Jurkat, Clone E6-1 (cell line): ENCODE measurements at places on chromosomes 16 and 17.

- no peak for DNase-seq
These were observed 12.0 kb downstream of the MMP15 start for GRCh38 chr16:58037365-58038057.

DNA sequence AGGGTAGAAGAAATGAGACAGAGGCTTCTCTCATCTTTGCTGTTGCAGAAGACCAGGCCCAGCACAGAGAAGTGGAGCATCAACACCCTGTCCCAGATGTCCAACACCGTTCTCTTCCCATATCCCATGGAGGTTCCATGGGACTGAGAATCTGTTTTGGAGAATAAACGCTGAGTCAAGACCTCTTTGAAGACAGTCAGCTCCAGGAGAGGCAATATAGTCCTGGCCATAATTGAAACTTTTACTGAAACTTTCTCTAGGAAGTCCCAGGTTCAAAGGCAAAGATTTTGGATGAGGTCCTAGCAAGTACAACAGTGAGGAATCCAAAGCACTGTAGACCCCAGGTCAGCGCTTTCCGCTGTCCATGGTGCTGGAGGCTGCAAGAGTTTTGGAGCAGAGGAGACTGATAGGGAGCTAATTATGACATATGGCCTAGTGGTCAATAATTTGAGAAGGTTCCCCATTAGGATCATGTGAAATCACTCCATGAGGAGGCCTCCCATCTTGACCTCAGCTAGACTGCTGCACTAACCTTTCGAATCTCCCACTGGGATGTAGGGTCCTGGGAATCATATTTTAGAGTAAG, 36.0 kb downstream of the OSBPL7 start:
- peak; percentile 24 for DNase-seq

DNA sequence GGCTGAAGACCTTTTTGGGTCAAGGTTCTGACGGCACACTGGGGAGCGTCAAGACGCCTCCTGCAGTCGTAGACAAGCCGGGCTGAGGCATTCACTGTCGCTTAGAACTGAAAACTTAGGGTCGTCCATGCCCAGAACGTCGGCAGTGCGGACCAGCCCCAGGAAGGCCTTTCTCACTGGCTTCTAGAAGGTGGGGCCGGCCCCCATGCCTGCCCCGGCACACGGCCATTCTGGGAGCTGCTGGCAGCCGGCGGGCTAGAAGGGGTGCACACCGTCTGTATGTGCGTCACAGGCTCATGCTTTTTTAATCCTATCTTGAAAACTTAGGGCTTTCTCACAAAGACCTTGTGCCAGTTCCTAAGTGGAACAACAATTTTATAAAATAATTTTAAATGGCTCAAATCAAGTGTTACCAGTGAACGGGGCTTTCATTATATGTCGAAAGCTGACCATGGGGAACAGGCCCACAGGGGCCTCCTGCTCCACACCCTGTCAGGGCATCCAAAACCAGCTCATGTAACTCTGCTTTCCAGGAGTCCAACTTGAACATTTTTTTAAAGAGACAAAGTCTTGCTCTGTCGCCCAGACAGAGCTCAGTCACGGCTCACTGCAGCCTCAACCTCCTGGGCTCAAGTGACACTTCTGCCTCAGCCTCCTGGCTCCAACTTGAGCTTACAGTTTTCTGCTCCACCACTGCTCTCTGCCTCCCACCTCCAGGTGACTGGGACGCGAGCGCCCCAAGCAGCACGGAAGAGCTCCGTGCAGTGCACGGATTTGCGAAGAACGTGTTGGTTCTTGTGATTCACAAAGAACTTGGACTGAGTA, 111.2 kb downstream of the ANKRD11 start:
- no peak for DNase-seq

GRCh38 chr16:57276596-57276995, 7.9 kb downstream of the PLLP start:
- DNase-seq, result no peak

- no peak for DNase-seq
These were observed 15.3 kb upstream of the TBX2 start for GRCh38 chr17:61384354-61384691.

DNA sequence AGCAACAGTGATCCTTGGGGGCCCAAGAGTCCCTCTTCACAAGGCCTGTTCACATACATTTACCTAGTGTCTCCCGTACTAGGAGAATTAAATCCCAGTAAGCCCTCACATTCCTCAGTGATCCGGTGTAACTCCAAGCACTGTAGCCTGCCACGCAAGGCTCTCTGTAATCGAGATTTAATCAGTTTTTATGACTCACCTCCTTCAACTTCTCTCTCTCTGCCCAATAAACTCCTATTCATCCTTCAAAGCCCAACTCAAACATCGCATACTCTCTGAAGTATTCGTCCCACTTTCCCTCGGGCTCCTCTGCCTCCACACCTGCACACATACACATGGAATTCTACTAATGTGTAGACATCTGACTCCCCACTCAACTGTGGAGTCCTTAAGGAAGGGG, 141.8 kb downstream of the CMIP start:
- DNase-seq, result no peak

GRCh38 chr16:57684626-57685358, 9.8 kb upstream of the DRC7 start:
- no peak for DNase-seq

GRCh38 chr16:75379911-75380847, 53.1 kb downstream of the CFDP1 start:
- DNase-seq, result peak; percentile 82

GRCh38 chr17:73628642-73629552, 15.3 kb downstream of the SDK2 start:
- no peak for DNase-seq

GRCh38 chr17:61524319-61524718, 66.7 kb downstream of the NACA2 start:
- no peak for DNase-seq

- DNase-seq, result no peak
These were observed 52.9 kb downstream of the NF1 start for GRCh38 chr17:31147507-31148202.

DNA sequence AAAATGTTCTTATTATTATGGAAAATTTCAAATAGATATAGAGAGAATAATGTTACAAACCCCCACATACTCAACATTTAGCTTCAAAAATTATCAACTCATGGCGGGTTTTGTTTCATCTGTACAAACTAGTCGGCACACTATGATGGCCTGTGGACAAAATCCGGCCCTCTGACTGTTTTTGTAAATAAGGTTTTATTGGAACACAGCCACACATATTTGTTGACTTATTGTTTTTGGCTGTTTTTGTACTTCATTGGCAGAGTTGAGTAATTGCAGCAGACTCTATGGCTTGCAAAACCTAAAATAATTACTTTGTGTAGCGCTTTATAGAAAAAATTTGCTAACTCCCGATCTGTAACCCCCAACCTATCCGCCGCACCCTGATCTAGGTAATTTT, 41.4 kb upstream of the CLEC18A start:
- no peak for DNase-seq

- DNase-seq, result no peak
These were observed 13.0 kb downstream of the CCDC182 start for GRCh38 chr17:57732062-57732461.

GRCh38 chr17:81487487-81488275, 24.9 kb downstream of the ACTG1 start:
- DNase-seq, result peak; percentile 67

DNA sequence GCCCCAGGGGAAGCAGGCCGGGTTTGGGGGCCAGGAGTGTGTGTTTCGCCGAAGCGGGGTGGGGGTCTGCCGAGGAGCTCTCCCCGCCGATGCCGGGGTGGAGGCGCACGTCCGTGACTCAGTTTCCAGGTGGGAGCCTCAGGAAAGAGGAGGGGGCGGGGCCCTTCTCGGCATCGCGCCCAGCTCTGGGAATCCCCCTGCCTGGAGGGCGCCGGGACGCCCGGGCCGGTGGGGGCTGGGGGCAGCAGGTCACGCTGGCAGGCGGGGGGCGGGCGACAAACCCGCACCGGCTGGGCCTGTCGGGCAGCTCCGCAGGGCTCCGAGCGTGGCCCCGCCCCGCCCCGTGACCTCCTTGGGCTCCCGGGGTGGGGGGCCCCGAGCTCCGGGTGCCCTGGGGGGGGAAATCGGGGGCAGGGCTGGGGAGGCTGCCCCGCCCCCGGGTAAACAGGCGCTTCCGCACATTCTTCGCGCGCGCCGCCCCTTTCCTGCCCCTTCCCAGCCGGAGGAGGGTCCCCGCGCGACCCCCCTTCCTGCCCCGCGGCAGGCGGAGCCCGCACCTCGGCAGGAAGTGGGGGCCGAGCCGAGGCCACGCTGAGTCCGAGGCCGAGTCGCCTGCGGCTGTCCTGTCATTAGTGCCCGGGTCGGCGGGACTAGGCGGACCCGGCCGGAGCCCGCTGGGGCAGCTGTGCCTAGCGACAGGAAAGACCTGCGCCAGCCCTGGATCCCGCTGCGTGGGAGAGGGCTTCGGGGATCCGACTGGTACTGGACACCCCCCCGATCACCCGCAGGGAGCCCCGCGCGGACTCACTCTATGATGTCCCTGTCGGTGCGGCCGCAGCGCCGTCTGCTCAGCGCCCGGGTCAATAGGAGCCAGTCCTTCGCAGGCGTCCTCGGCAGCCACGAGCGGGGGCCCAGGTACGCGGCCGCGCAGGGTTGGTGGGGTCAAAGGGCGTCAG, 9.3 kb downstream of the RIPOR1 start:
- DNase-seq, result no peak

DNA sequence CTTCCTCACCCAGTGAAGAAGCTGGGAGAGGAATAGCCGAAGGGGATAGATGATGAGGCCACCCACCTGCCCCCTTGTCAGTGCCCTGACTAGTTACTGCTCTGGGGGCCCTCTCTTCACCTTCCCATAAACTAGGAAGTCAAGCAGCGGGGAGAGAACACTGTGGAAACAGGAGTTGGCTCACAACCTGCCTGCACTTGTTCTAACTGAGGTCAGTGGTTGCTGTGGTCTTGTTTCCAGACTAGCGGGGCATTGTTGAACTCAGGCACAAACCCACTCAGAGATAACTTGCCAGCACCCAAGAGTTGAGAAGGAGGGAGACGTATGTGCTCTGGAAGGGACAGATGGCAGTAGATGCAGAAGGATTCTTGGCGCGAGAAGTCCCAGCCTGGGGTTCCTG, 48.6 kb upstream of the DDX52 start:
- DNase-seq, result no peak

- no peak for DNase-seq
These were observed 143.3 kb downstream of the PITPNC1 start for GRCh38 chr17:67520252-67520906.

GRCh38 chr16:87982581-87983041, 31.4 kb downstream of the BANP start:
- no peak for DNase-seq

DNA sequence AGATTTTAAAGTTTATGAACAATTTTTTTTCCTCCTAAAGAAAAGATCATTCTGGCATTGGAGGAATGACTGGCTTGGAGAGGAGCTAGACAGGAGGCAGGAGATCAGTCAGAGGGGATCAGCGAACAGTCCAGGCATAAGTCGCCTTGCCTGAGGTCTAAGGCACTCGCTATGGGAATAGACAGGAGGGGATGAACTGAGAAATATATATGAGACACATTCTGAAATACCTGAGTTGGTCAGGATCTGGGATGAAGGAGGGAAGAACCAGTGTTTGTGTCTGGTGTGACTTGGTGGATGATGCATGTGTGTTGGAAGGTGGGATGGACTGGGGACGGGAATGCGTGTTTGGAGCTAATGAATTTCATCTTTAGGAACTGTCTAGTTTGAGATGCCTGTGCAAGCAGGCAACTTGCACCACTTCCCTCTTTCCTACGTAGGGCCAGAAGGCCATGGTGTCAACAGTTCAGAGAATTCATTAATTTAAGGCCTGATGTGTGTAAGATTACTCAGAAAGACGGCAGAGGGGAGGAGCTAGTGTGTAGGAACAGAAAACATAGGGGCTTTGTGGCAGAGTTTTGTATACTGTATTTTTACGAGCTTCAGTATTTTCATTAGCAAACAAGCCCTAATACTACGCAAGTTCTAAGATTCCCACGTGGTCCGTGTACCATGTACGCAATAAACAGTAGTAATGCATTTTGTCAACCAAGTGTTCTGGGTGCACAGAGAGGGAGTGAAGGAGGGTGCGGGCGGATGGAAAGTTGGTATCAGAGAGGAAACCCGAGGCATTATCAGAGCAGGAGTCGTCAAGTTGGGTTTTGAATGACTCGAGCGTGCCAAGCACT, 825 bp downstream of the HEATR6 start:
- DNase-seq, result no peak

DNA sequence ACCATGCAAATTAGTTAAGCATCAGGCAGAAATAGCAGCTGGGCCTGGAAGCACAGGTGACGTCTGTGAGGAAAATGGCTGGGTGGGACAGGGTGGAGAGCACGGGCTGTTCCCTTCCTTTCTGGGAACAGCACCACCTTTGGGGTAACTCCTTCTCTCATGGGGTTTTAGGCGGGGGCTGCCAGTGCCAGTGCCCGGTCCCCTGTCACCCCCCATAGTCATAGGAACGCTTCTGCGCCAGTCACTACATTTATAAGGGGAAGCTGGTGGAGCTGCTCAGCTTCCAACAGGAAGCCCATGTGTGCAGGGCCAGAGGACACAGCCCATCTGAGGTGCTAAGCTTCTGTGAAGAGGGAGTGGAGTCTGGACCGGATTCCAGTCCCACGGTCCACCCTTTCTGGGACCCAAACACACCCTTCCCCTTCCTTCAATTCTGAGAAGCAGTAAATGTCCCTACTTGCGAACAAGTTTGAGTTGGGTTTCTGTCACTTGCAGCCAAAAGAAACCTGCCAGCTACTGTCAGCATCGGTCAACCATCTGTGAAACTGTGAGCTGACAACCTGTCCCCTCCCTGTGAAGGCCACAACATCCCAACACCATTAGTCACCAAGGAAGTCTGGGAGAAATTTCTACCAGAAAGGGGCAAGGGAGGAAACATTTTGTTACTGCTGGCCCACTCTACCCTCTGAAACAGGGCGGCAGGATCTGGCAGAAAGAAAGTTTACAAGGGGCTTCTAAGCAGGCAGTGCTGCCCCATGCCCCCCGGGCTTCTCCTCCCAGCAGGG, 86.0 kb upstream of the AMZ2 start:
- no peak for DNase-seq

DNA sequence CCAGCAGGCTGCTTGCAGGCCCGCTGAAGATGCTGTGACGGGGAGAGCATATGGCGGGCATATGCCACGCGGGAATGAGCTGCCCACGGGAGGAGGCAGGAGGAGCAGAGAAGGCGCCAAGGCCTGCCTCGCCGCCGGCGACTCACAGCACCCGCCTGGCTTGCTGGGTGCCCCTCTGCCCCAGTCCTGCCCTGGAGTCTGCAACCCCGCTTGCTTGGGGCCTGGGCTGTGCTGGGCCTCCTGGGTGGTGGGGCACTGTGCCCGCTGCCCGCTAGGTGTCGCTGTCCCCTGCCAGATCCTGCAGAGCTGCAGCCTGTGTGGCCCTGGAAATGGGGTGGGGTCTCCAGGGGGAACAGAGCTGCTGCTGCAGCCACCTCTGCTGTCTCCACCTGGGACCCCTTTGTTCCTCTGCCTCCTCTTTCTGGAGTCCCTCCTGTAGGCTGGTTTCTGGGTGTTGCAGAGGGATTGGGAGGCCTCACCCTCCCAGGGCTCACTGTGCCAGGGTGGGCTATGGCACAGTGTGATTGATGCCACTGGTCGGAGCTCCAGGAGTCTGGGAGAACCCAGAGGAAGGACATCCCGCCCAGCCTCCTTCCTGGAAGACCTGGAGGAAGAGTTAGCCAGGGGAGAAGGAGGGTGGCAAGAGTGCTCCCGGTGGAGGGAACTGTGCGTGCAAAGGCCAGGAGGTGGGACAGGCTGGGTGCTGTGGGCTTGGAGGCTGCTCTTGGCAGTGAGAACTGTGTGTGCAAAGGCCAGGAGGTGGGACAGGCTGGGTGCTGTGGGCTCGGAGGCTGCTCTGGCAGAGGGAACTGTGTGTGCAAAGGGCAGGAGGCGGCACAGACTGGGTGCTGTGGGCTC, 141.0 kb upstream of the CIBAR2 start:
- peak; percentile 19 for DNase-seq
